Fibroblast of skin of right biceps (primary cell): ENCODE measurements at places on chromosomes 5 and 9.

DNA sequence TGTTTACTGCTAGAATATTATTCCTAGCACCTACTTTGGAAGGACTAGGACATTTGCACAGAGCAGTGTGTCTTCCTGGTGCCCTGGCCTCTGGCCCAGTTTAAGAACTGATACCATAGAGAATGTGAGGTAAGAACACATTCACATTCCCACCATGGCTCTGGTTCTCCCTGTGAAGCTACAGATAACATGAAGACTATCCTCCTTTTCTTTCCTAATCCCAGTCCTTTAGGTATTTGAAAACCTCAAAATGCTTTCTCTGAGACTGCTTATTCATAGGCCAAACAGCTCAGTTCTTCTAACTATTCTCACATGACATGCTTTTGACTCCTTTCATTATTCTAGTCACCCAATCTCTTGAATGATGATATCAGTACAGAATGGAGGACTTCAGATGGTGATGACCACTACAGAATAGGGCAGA is 11.9 kb downstream of the FAM219A start:
- DNase-seq = peak; percentile 46

DNA sequence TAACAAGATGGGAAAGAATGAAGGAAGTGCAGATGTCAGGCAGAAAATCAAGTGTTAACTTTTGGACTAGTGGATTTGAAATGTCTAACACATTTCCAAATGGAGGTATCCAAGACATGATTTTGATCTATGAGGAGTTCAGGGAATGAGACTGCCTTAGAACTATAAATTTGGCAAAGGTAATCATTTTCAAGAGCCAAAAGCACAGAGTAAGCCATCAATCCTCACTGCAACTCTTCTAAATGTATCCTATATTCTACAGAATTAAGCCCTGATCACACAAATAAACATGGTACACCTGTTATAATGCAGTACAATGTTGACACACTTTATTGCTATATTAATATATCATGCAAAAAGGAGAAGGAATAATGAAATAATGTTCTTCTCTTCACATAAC is 55.6 kb downstream of the SETX start:
- no peak for DNase-seq

DNA sequence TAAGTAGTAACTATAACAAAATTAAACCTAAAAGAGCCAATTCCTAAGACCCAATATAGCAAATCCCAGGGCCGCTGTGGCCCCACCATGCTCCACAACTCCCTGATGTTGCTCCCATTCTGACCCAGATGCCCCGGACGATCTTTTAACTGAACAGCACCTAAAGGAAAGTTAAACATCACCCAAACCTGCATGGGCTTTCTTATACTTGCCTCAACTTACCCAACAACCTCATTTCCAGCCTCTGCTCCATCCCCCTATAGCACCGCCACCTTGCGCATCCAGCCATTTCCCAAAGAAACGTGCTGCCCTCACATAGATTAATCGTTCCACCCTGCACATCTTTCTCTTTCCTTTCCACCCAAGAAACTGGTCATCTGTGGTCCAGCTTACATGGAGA is 54.6 kb downstream of the ZNF354C start:
- no peak for DNase-seq

DNA sequence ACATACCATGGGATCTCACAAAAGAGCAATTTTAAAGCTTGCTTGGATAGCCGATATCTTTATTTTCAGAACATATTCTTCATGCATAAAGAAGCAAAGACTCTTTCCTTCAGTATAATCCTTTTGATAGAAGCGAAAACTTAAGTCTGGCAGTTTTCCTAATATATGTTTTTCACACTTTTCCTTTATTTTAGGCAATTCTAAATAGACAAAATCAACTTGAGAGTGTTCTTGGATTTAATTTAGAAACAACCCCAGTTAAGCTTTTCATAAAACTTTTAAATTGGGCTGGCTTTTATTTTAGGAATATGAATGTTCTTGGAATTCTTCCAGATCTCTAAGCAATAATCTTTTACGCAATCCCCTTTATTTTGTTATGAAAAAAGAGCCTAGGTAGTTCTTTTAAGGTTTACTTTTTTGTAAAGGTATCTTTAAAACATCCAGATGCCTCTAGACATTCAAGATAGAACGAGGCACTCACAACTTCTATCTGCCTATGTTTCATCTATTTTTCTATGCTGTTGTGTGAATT is 51.5 kb upstream of the HSPB3 start:
- no peak for DNase-seq

DNA sequence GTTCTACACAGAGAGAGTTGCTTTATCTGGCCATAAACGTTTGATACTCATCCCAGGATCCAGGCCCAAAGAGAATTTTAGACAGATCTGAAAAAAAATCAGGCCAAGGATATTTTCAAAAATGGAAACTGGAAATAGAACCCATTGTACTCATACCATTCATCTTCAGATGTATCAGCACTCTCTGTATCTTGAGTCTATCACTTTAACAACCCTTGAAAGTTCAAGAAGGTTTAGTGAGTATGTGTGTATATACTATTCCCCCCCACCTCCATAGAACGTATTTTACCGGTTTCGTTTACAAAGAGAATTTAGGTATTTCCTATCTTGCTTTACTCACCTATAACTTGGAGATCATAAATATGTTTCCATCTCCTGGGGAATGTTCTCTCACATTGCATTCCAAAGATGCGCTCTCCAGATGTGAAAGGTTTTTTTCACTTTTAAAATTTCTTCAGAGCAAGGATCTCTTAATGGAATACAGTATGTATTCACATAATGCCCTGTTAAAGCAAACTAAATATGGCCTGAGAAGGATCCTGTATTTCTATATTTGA is 105.5 kb upstream of the TUT7 start:
- DNase-seq = no peak

DNA sequence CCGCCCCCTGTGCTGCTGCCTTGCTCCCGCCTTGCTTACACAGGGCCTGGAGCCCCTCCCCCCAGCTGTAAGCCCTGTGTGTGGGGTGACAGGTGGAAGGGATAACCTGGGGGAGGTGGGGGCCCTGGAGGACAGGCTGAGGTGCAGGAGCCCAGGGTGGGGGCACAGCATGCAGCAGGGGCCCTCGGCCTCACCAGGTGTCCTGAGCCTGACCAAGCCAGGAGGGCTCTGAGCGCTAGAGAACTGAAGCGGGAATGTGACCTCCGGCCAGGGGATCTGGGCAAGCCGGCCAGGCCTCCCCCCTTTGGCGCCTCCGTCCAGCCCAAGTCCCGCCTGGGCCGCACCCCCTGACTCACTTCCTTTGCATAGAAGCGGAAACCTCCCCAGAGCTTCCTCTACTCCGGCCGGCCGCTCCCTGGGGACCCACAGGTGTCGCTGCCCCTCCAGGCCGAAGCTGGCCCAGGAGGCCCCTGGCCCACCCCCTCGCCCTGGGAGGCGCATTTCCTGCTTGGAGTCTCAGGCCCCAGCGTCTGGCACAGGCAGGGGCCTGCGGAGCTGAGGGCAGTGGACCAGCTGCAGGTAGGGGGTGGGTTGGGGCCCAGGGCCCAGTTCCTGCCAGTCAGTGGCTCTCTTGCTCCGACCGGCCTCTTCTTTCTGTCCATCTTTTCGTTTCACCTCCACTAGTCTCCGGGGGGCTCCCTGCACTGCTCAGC is at the start of gene TOR4A:
Gene TOR4A (plus strand): TSS at position 398 of the 713 bp plus-strand sequence. CDS start 964 bp downstream, outside the sequence.
- DNase-seq = peak; percentile 69

GRCh38 chr5:177548495-177548894 is 5.9 kb downstream of the FAM193B start:
- no peak for DNase-seq

DNA sequence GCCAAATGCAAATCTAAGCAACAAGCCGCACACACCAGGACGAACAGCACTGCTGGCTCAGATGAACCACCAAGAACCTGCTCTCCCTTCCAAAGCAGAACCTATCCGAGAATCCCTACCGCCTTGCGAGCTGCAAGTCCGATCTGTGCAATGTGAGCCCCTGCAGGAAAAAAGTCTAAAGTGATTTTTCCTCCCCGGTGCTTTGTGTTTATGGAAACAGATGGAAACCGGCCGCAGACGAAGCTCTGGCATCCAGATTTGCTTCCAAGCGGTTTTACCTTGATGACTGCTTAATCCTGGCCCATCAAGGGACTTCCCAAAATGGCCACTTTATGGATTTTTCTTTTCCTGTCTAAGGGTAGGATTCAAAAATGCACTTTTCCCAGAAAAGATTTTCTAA is 112.5 kb downstream of the VAV2 start:
- no peak for DNase-seq
